ENCODE measurements at places on chromosomes 7 and 10.

DNA sequence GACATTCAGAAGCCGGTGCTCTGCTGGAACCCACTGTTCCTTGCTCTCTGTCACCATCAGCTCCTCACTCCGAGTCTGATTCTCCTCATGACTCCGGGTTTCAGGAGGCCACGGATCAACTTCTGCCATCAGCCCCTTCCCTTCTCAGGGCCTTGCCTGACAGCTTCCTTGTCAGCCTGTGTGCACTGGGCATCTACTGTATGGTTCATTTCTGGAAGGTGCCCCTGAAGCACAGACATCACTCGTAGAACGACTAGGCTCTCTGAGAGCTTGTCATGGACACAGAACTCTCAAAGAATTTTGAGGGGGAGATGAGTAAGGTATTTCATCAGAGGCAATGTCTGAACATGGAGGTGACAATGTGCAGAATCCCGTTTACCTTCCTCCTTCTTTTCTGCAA is 396.1 kb downstream of the TNS3 start:
- no peak for ATAC-seq

GRCh38 chr10:48547061-48547895 is 57.6 kb downstream of the ARHGAP22 start:
- ATAC-seq: no peak

- ATAC-seq: no peak
Measured at GRCh38 chr7:151139071-151139790, 28.3 kb downstream of the GBX1 start.

GRCh38 chr10:84333864-84334451 is 5.6 kb downstream of the CCSER2 start:
- peak; percentile 84 for ATAC-seq

GRCh38 chr7:84100866-84101265 is 93.7 kb downstream of the SEMA3A start:
- no peak for ATAC-seq

Data from activated T-helper 17 cell treated with anti-CD3 and anti-CD28 coated beads, Interleukin-2, amount 50 U/mL, for 72 hours (primary cell).